ENCODE measurements at places on chromosomes 4 and X. TPM values are rescaled to one million over a fixed set of nuclear protein-coding genes. Genes with fewer than 3 reads are reported as not detected.

DNA sequence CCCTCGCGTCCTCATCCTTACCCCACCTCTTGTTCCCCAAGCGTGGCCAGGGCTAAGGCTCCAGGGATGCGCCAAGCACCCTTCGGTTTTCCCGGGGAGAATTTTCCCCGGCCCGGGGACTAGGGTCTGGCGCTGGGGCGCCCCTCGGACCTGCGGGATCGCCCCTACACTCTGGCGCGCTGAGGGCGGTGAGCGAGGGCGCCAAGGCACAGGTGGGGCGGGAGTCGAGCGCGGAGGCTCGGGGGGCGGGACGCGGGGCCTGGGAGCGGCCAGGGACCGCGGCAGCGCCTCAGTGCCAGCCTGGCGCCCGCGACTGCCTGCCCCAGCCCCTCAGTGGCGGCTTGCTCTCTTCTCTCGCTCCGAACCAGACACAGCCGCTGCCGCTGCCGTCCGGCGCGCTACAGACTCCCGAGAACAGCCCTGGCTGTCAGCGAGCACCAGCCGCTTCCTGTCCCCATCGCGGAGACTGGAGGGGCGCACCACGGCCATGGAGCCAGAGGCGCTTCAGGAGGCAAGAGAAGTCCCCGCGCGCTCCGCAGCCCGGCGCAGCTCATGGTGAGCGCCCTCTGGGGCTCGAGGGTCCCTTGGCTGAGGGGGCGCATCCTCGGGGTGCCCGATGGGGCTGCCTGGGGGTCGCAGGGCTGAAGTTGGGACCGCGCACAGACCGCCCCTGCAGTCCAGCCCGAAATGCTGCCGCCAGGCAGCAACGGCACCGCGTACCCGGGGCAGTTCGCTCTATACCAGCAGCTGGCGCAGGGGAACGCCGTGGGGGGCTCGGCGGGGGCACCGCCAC is at the start of gene DRD5:
Gene DRD5 (plus strand): TSS at position 292 of the 793 bp plus-strand sequence. CDS start 396 bp downstream, at position 688.
- no peak for DNase-seq

- no peak for DNase-seq
These were observed 50.2 kb downstream of the LEF1 start for GRCh38 chr4:108118505-108118904.

DNA sequence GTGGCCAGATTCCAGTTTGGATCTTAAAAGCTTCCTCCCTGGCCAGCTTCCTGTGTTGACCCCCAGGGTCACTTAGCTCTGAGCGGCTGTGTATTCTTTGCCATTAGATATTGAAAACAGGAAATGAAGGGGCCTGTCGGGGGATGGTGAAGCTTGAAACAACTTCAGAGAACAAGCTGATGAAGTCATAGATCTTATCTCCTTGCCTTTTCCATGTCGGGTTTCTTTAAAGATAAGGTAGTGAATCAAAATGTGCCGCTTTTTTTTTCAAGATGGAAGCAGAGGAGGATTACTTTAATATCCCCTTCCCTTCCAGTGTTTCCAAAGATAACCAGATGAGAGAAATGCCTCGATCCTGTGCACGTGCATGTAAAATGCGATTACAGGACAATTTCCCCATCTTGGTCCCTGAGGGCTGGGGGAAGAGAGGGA is 508.5 kb downstream of the MID1IP1 start:
- DNase-seq, result no peak

DNA sequence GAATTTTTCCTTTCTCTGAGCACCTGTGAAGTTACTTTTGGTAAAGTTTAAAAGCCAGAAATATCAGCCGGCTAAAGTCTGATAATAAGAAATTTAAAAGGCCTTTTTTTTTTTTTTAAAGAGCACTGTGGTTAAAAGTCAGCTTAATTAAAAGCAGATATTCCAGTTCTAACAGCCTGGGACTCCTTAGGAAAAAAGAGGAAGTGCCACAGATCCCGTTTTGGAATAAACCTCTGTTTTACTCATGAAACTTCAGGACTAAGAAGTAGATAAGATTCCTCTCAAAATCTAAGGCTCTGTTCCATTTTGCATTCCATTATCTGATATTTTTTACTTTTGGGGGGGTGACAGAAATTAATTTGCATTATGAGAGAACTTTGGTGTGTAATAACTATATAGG is 37.8 kb downstream of the ABCB7 start:
- DNase-seq, result no peak

DNA sequence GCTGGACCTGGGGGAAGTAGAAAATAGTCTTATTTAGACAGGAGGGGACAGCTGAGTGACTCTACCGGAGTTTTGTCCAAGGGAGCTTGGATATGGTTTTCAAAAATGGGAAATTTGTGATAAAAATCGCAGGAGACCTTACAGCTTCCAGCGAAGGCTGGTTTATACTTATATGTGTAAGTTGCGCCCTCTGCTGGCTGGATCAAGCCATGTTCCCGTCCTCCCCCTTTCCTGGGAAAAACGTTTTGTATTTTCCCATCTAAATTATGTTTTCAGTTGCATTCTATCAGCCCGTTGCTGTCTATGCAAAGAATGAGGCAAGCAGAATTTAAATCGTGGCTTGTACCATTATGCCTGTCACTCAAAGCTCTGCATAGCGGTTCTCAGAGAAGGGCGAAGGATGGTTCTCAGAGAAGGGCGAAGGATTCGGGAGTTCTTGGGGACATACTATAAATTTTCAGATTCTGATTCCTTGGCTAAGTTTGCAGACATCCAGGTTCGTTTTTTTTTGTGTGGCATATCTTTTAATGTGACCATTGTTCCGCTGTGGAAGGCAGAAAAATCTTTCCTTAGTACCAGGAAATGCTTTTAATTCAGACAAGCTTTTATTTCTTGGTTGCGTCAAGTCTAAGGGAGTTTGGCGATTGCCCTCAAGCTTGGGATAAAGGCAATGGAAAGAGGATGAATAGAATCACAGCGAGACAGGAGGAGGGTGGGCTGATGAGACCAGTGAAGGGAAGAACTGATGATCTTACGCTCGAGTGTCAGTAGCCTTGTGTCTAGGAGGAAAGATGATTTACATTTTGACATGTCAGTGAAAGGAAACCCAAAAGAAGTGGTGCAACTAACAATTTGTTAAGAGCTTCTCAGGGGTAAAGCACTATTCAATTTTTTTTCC is 128.5 kb upstream of the ARX start:
- DNase-seq, result peak; percentile 69

DNA sequence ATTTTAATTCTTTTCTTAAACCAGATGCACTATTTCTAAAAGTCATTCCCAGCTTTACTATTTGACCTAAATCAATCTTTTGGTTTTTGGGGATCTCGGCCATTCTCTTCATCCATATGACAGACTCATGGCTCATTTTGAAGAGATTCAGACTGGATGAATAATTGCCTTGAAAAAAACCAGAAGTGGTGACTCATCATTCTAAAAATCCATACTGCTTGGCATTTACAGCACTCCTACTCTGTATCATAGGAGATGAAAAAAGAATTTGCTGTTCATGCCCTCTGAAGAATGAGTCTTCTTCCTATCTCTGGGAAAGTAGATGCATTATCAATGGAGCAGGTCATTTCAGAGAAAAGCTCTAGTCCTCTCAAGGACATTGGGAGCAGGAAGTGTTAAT is 220.5 kb upstream of the RPS6KA3 start:
- no peak for DNase-seq

GRCh38 chr4:53461244-53461643 is 83.8 kb downstream of the FIP1L1 start:
- DNase-seq, result no peak

GRCh38 chrX:14006540-14006939 is 23.2 kb downstream of the GEMIN8 start:
- no peak for DNase-seq

The ALPK1 gene
- 32.4 TPM for total RNA-seq
